Kidney (tissue), 22 donors: ENCODE measurements at places on chromosomes 5 and 9. TPM values are rescaled to one million over a fixed set of nuclear protein-coding genes. Genes with fewer than 3 reads are reported as not detected.

DNA sequence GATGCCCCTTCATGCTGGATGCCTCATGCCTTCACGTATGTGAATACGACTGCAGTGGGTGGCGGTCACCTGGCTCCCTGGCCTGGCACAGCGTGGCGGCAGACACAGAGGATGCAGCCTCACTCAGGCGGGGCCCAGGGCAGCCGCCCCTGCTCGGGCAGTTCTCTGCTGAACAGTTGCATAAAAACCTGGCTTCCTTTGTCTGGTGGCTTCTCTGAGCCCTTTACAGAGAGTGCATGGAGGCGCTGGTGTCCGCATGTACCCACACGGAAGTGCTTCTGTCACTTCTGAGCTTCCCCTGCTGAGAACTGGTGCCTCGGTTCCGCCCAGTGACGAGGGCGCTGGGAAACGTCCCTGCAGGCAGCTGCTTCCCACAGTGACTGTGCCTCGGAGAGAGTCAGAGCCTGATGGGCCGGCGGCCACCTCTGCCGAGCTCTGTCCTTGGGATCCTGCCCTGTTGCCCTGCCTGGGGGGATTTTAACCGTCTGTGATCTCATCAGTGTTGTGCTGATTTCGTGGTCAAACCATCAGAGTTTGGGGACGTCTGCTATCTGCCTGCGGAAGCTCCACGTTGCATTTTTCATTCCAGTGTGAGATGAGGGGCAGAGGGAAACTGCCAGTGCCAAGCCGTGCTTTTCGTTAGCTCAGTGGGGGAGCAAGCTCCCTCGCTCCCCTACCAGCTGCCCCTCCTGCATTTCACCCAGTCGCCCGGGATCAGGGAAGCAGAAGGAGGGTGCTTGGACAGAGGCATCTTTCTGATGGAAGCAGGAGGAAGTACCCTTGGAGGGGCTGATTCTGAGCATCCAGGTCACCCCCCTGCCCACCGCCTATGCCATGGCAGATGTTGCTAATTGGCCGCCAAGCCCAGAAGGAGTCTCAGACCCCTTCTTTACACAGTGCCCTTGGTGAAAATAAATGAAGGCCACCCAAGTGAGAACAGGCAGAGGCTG is 153.0 kb upstream of the COL5A1 start:
- H3K36me3 ChIP-seq: no peaks in the 10 kb centered on the region
- H3K4me1 ChIP-seq: no peaks in the 10 kb centered on the region
- H3K27ac ChIP-seq: no peak overlapping the region
- no peak overlapping the region for H3K4me3 ChIP-seq
- H3K27me3 ChIP-seq: no peaks in the 10 kb centered on the region

GRCh38 chr5:150066901-150067396 is 19.4 kb downstream of the CSF1R start:
- H3K4me3 ChIP-seq: no peak overlapping the region
- H3K27me3 ChIP-seq: no peaks in the 10 kb centered on the region
- no peaks in the 10 kb centered on the region for H3K36me3 ChIP-seq
- peaks cover 2% of the 10 kb centered on the region for H3K4me1 ChIP-seq
- no peak for DNase-seq
- no peak overlapping the region for H3K27ac ChIP-seq

DNA sequence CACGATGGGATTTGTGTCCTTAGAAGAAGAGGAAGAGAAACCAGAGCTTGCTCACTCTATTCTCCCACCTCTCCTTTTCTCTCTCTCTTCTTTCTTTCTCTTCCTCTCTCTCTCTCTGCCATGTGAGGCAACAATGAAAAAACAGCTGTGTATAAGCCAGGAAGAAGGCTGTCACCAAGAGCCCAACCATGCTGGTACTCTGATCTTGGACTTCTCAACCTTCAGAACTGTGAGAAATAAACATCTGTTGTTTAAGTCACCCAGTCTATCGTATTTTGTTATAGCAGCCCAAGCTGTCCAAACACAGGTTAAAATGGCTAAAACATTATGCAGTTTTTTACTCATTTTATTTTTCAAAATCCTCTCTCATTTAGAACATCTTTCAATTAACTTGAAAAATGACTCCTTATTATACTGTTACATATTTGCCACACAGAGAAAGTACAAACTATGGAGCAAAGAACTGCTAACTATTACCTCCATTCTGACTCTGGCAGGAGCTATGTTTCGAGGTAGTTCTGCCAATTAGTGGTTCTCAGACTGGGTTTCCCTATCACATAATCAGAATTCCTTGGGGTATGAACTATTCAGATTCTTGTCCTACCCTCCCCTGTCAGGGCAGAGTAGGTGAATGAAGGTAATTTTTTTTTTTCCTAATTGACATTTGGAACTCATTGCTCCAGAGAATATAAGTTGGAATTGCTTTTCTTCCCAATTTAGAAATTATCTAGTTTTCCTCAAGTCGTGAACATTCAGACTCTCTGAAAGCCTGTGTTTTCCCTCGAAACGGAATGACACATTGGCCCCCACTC is 434.6 kb downstream of the ENC1 start:
- no peak overlapping the region for H3K4me3 ChIP-seq
- no peaks in the 10 kb centered on the region for H3K36me3 ChIP-seq
- H3K4me1 ChIP-seq: no peaks in the 10 kb centered on the region
- H3K27me3 ChIP-seq: no peaks in the 10 kb centered on the region
- DNase-seq: no peak

- H3K27ac ChIP-seq: no peak overlapping the region
- H3K36me3 ChIP-seq: no peaks in the 10 kb centered on the region
- no peak for DNase-seq
- no peaks in the 10 kb centered on the region for H3K27me3 ChIP-seq
- H3K4me1 ChIP-seq: no peaks in the 10 kb centered on the region
Observed at GRCh38 chr9:115730845-115731244, 422.7 kb upstream of the PAPPA start.

FAM193B gene
- total RNA-seq: 77.8 TPM

DNA sequence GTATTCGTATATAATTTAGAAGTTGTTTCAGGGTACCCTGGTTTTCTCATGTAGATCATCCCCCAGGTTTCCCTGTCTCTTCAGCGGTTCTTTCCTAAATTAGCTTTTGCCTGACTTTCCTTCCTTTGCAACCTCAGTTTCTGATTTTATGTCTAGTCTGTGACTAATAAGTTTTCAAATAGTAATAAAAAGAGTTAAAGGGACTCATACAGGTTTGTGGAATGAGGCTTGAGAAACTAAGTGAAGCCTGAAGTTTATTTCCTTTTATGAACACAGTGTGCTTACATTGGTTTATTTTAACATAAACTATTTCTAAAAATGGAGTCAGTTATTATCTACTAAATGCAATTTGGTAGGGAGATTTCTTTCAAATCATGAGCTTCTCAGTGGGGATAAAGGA is 96.8 kb downstream of the TRIO start:
- no peak overlapping the region for H3K27ac ChIP-seq
- H3K4me1 ChIP-seq: no peaks in the 10 kb centered on the region
- H3K4me3 ChIP-seq: no peak overlapping the region
